SK-N-MC (cell line): ENCODE measurements at places on chromosomes 3 and 15.
A peak's percentile ranks its signal among the peaks of the same experiment; 100 is the strongest.

- DNase-seq, result no peak
Observed at GRCh38 chr15:90364251-90364650, 12.2 kb downstream of the ZNF774 start.

- DNase-seq, result no peak
Observed at GRCh38 chr3:114420072-114420471, 126.2 kb downstream of the TIGIT start.

DNA sequence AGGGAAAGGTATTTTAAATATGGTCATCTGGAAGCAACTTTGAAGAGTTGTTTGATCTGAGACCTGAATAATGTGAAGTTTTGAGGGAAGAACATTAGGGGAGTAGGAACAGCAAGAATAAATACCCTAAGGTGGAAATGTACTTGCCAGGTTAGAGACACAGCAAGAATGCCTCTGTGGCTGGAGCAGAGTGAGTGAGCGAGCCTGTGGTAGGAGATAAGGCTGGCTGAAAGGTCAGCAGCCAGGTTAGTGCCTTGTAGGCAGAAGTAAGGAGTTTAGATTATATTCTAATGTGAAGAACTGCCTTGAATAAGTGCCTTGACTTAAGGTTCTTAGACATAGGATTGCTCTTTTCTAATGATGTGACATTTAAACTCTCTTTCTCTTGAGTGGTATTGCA lies 18.3 kb downstream of the LRRC49 start:
- DNase-seq, result no peak

DNA sequence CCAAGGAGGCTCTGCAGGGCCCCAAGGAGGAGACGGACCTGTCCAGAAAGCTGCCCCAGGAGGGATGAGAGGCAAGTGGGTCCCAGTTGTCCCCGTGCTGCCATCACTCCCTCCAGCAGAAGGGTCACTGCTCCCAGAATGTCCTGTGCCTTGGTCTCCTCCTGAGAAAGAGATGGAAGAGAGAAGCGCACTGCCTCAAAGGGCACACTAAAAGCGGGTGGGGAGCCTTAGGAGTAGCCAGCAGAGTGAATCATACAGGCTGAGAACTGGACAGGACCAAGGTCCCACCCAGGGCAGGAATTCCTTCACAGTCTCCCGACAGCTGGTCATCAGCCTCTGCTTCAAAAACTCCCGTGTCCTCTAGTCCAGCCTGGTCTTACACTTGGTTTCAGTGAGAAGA lies 4.6 kb downstream of the THPO start:
- no peak for DNase-seq

GRCh38 chr15:47291767-47292166 lies 425.5 kb upstream of the SEMA6D start:
- no peak for DNase-seq

DNA sequence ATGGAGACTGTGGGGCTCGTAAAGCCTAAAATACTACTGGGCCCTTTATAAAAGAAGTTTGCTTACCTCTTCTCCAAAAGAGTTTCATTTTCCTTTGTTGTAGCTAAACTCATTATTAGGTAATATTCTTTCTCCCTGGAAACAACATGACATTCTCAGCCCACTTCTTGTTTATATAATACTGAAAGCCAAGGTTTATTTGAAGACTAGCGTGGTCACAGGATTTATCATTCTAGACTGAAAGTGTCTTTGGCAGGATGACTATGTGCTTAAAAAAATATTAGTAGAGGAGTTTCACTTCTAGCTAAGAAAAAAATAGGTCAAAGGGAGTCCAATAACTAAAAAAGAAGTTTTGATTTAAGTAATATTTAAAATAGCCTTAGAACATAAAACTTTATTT lies 1085.2 kb upstream of the CADM2 start:
- DNase-seq, result no peak

DNA sequence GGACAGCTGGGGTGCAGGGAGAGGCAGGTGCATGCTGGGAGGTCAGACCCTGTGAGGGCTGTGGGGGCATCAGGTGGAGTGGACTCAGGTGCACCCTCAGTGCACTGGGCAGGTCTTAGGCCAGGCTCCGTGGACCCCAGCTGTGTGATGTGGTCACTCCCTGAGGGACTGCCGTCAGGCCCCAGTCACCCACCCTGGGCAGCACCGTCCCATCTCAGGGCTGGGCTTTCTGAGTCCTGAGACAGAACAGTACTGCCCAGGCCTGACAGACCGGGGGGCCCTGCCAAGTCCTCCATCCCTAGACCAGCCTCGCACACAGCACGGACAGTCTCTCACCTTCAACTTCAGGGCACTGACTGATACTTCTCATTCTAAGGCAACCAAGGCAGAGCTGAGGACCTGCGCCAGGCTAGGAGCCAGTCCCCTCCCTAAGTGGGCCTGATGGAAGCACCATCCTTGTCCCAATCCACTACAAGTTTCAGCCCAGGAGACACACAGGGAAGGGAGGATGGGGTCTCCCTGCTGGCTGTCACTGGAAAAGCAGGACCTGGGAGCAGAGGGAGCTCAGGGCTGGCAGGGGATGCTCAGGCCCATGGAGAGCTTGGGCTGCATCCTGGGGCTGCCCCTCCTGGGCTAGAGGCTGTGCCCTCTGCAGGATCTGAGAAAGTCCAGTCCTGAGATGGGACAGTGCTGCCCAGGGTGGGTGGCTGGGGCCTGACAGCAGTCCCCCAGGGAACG lies 86.3 kb downstream of the LMLN start:
- DNase-seq, result no peak

DNA sequence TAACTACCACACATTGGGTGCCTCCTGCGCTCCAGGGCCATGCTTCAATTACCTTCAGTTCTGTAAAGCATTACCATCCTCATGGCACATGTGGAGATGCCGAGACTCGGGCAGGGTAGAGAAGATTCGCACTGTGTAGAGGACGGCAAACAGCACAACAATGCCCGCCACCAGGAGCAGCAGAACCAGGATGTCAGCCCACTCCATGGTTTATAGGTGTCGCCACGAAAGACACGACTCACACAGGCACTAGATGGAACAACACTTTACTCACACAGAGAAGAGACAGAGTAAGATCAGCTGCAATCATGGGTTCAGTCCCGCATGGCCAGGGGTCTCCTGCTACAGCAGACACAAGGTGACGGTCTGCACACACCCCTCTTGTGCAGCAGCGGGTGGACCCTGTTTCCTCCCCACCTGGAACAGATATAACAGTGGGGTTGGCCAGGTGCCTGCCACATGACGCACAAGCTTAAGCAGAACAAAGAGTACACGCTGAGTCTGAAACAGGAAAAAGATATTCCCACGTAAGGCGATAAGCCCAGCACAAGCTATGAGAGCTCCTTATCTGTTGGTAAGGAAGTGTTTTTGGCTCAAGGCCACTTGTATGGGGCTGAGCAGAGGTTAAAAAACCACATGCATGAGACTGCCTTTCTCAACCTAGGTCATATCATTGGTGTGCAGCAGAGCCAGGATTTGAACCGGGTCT lies 2.5 kb upstream of the TBC1D21 start:
- DNase-seq, result no peak

GRCh38 chr15:77603611-77604336 lies 28.9 kb downstream of the LINGO1 start:
- DNase-seq, result no peak

DNA sequence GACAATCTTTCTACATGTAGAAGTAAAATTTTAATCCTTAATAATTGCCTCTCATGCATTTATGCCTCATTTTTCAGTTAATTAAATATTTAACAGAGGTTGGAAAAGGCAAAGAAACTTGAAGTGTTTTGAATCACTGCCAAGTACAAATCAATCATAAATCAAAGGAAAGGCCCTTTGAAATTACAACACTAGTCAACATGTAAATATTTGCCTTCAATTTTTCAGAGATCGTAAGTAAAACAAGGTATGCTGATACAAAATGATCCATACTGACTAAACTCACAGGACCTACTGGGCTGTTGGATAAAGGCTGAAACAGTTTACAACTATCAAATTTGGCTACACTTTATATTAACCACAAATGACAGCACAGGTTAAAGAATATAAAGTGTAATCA lies 33.9 kb downstream of the ZBBX start:
- no peak for DNase-seq

DNA sequence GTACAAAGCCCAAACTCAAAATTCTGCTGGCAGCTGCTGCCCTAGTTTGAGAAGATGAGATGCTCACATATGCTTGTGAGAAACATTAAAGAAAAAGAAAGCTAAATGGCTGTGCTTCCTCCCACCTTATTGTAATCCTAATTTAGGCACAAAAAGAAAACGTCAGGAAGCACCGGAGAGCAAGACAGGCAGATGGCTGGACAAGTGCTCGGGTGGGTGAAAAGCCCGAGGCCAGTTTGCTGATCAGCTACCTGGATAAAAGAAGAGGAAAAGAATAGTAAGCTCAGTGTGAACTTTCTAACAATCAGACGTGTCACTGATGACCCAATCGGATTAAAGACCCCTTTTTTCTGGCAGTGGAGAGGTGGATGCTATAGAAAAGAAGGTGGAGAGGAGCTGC lies 368.0 kb upstream of the ATP10A start:
- DNase-seq, result no peak

DNA sequence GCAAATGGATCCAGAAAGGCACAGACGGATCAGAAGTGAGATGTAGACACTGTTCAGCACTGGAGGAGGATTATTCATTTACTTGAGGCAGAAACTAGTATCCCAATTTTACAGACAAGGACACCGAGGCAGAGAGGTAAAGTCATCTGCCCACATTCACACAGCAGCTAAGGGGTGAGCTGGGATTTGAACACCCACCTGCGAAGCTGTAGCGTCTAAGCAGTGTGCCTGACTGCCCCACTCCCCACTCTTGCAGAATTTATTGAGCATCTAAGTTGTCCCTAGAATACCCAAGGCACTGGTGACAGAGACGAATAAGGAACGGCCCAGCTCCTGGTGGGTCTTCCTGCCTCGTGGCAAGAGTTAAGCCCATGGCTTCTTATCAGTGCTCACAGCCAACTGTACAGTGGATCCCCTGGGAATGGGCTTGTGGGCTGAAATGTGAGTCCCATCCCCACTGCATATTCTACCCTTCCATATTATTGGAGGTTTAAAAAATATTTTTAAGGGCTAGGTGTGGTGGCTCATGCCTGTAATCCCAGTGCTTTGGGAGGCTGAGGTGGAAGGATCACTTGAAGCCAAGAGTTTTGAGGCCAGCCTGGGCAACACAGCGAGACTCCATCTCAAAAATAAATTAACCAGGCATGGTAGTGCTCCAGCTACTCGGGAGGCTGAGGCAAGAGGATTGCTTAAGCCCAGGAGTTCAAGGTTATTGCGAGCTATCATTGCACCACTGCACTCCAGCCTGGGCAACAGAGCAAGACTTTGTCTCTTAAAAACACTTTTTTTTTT lies 77.6 kb downstream of the IQSEC1 start:
- DNase-seq, result no peak

GRCh38 chr3:175258763-175259162 lies 399.6 kb downstream of the NAALADL2 start:
- no peak for DNase-seq

DNA sequence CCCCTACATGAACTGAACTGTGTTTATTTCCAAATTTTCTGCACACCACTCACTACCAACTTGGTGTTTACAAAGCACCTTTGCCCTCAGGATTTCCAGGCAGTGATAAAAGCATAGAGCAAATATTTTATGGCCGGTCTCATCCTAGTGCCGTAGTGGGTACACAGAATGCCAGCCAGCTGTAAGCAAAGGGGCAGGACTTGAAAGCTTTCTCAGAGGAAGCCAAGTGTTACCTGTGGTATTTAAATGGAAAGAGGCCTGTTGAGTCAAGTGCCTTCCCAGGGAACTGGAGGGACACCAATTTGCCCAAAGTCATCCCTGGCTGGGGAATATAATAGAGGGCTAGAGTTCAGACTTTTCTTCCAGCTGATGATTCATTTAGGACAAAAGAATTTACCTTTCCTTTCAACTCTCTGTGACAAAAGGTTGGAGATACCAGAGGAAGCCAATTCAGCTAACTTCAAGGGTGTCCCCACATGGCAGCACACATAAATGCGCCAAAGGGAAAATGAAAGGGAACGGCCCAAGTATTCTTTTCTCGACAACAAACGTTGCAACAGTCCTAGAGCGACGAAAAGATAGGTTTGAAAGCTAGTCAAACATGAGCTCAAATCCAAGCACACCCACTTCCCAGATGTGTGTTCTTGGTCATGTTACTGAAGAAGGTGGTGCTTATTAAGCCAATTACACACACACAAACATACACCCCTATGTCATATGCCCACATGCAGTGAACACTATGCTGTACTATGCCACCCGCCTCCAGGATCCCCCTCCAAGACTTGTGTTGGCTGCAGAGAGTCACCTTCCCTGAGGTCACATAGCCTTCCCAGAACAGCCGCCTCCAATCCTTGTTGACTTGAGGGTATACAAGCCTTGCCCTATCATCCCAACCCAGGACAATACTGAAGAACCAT lies 27.7 kb downstream of the MAGI1 start:
- no peak for DNase-seq

GRCh38 chr15:72685925-72686794 lies at the start of the genes BBS4 and HIGD2B:
BBS4 (plus strand) TSS chr15:72686207; CDS start chr15:72686228, 21 bp downstream.
HIGD2B (minus strand) TSS chr15:72686182; CDS start chr15:72676374, 9,808 bp downstream.
- peak; percentile 18 for DNase-seq

DNA sequence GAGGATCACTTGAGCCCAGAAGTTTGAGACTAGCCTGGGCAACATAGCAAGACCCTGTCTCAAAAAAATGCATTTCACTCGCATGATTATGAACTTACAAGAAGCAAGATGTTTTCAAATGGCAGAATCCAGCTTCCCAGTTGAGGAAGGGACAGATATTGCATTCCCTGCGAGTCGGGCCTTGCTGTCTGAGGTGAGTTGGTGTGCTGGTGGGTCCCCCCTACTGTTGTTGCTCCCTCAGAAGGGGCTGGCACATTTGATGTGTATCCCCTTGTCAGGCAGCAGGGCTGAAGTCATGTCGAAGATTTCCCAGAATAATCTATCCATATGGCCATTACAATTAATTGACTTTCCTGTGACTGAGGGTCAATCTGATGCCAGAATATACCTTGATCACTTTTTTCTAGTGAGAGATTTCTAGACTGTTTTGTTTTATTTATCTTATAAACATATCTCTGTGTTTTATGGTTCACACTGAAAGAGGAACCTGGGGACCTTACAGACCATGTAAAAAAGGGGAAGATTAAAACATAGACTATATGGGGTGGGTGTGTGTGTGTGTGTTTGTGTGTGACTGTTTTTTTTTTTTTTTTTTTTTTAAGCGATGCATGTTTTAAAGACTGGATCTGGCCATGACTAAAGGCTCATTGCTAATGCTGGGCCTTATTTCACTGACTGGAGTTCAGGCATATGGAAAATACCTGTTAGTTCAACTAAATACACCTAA lies 112.1 kb upstream of the MRPS22 start:
- DNase-seq, result no peak

DNA sequence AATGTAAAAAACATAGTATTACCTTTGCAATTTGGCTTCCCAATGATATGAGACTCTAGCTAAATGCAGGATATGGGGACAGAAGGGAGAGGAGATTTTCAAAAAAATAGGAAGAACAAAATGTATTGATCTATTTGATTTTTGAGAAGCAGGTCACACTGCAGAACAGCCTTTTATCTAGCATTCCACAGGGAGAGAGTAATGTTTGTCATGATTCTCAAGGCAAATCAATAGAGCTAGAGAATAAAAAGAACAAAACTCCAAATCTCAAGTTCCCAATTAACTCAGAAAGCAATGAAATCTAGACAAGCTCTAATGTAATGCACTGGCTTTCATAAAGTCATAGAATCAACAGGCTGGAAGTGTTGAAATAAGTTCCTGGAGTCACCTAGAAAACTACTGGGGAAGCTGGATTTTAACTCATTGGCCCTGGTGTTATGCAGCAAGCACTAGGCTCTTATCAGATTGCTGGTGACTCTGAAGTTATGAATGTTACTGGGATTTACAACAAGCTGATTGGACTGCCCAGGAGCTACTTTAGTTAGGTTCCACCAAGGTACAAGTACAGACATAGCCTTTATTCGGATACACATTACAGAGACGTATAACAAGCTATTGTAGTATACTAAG lies 442.8 kb downstream of the FGF12 start:
- DNase-seq, result no peak
